Stimulated activated CD8-positive, alpha-beta memory T cell treated with anti-CD3 and anti-CD28 coated beads, Interleukin-4, amount 100 ng/mL, for 24 hours (primary cell): ENCODE measurements at places on chromosomes 16 and 17.

DNA sequence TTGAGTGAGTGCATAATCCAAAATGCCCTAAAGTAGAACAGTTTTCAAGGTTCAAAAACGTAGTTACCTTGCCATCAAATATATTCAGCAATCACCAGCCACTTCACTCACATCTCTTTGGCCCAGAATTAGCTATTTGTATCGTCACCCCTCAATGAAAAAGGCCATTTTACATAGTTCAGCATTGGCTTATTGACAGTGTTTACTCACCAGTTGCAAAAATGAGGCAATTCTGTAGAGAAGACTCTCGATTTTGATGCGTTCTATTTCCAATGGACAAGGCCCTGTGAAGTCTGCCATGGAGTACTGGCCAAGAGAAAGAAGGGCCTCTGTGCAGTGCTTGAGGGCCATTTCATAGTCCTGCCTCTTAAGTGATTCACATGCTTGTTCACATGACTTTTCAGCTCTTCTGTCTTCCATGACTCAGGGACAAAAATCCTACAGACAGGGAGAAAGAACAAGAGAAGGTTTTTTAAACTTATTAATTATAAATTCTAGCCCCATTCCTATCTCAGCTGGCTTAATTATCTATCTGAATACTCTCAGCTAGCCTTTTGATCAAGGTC is 26.5 kb downstream of the HELZ start:
- no peak for DNase-seq

GRCh38 chr17:81228420-81228819 is 5.7 kb upstream of the CEP131 start:
- no peak for DNase-seq

DNA sequence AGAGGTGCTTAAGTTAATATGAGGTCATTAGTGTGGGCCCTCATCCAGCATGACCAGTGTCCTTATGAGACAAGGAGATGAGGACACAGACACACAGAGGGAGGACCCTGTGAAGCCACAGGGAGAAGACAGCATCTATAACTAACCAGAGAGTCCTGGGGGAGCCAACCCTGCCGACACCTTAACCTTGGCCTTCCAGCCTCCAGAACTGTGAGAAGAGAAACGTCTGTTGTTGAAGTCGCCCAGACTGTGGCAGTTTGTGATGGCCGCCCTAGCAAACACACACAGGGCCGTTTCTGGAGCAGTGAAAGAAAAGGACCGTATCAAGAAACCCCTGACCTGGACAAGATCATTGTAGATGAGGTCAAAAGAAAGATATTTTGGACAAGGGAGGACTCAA is 26.7 kb downstream of the DNAH17 start:
- no peak for DNase-seq

DNA sequence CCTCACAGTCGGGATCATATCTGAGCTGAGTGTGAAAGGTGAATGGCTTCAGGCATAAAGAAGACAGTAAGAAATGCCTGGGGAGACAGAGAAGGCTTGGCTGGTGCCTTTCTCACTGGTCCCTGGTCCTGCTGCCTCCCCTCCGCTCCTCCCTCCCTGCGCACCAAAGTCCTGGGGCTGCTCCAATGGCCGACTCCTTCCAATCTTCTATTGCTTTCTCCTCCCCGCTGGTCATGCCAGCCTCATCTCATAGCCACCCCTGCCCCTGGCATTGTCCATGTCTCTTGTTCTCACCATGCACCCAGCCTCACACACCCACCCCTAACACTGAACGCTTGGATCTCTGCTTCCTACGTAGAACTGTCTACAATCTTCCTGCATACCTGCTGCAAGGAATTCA is 18.0 kb downstream of the TLE7 start:
- DNase-seq = no peak

DNA sequence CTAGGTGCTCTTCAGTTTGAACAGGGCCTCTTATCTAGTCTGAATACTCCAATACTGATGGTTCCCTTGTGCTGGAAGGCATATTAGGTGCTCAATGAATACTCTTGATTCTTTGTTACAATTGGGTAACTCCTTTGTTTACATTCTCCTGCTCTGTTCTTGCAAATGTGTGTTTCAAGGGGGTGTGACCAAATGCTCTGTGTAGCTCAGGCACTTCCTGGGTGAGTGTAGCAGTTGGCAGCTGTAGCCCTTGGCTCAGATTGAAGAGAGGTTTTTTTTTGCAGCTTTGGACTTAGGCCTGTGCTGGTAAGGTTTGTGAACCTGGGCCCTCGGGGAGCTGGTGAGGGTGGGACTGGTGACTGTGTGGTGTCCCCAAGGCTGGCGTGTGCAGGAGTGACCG is 20.2 kb downstream of the TBCD start:
- no peak for DNase-seq

DNA sequence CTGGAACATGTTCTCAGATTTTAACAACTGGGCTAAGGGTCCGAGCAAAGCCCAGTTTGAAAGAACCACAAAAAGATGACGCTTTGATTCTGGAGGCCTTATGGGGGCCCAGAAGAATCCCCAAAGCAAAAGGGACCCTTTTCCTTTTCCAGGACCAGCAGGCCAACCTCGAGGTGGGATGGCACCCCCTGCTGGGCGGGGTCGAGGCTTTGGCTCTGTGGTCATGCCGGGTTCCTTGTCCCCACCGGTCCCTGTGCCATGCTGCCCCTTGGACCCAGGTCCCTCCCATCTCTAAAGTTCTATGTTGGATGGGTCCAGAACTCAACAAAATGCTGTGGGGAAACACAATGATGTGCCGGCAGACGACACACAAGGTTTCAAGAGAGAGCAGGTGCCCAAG is 30.9 kb downstream of the TMEM204 start:
- no peak for DNase-seq

DNA sequence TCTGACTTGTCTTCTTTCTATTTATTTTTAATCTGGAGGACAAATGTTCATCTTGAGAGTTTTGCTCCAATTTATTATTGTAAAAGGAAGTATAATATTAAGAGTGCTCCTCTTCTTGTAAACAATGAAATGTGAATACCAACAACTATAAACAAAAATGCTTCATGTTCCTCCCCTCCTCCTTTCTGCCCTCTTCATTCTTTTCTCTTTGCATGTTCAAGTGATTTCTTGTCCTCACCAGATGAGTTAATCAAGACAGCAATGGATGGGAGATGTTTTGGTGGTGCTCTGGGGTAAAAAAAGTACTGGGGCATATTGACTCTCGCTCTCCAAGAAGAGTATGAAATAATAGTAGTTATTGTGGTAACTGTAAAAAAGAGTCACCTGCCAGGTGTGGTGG is 24.3 kb downstream of the ITGB3 start:
- no peak for DNase-seq

- no peak for DNase-seq
These were observed 592.3 kb downstream of the MAF start for GRCh38 chr16:79008036-79008868.

DNA sequence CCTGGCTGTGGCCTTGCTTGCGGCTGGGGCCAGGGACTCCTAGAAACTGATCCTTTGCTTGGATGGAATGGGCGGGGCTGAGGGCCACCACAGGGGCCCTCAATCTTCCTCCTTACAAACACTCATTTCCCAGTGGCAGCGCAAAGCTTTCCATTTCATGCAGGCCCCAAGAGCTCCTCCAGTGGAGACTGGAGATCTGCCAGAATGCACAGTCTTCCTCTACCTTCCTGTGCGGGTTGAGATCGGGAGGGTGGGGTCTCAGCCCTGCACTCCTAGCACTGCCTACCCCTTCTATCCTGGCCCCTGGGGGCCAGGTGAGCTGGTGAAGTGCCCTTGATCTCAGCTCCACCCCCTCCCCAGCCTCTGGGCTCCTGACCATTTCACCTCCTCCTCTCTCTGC is 1.7 kb downstream of the NRN1L start:
- no peak for DNase-seq

- DNase-seq = no peak
These were observed 5.5 kb downstream of the NARF start for GRCh38 chr17:82463925-82464566.

GRCh38 chr17:356671-357434 is 4.2 kb upstream of the RPH3AL start:
- DNase-seq = no peak

DNA sequence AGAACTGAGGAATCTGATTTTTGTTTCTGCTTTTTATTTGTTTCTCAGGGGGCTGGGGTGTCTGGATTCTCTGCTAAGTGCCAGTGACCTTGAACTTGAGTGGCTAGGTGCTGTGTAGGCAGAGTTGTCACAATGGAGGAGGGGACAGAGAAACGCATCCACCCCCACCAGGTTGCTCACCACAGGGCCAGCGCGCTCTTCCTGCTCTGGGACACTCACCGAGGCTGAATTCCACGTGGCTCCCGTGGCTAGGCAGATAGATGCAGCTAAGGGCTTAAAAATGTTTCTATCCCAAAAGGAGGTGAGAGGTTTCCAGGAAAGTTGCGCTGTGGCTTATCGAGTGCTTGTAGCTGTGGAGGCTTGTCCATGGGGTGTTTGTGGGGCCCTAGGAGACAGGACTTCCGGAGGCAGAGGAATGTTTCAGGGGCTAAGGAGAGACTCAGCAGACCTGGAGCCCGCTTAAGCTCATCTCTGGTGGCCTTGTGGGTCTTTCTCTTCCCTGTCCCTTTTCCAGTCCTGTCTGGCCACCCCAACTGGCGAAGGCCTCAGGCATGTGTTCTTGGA is 36.8 kb downstream of the ADCY7 start:
- DNase-seq = no peak

- DNase-seq = no peak
These were observed 47.8 kb downstream of the ERN1 start for GRCh38 chr17:64081802-64082799.

- DNase-seq = peak; percentile 39
These were observed 186.0 kb upstream of the TNRC6C start for GRCh38 chr17:77772461-77772897.

DNA sequence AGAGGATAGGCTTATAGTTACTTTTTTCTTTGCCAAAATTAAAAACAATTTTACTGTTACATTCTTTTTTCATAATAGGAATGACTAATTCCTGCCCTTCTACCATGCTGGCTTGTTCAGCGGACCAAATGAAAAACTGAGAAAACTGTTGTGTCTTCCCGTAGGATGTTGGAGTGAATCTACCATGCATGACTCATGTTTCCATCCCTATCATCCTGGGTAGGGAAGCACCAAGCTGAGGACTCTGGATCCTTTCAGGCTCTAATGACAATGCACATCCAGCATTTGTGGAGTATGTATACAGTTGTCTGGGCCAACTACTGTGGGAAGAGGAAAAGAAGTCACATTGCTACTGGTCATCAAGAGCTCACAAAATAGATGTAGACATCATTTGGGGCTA is 41.1 kb upstream of the DHX8 start:
- DNase-seq = no peak

DNA sequence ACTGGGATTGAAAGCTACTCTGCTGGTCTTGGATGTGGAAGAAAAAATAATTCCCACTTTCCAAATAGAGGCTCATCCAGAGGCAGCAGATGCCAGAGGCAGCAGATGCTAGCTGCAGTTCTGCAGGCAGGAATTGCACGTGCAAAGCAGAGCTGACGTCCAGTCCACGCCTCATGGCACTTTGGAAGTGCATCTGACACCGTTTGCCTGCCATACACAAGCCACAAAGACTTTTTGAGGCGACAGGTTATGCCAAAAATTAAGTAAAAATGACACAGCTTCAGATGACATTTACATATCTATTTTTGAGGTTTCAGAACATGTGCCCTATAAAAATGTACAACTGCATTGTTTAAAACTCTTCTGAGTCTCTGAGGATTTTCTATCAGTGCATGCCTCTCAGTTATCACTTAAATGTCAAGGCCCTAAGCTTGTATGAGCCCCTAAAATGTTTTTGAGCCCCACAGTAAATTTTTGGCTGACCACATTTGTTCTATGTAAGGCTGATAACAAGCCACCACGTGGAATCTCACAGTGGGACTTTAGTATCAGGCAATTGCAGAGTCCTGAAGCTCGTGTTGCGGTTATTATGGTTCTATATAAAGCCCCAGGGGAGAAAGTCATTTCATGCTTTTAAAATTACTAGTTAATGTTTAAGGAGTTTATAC is 239.2 kb downstream of the PRKCA start:
- DNase-seq = no peak

GRCh38 chr16:85698935-85699558 is 10.3 kb upstream of the GINS2 start:
- DNase-seq = no peak

GRCh38 chr16:21565507-21565860 is 33.9 kb upstream of the METTL9 start:
- no peak for DNase-seq

- DNase-seq = peak; percentile 33
These were observed 17.6 kb upstream of the SSTR5 start for GRCh38 chr16:1054660-1055556.

DNA sequence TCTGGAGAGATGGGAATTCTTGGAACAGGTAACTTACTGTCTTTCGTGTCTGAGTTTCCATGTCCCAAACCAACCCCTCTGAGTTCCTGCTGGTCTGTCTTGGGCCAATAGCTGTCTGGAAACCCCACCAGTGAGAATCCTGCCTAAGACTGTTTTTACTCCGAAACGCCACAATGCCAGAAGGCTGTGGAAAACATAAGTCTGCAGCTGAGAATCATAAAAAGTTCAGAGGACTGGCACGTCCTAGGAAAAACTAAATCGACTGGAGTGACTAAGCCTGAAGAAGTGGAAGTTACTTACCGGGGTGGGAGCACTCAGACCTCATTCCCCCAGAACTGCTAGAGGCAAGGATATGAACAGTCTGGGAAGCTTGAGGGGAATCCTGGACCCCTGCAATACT is 13.3 kb downstream of the LRRC75A start:
- DNase-seq = no peak

DNA sequence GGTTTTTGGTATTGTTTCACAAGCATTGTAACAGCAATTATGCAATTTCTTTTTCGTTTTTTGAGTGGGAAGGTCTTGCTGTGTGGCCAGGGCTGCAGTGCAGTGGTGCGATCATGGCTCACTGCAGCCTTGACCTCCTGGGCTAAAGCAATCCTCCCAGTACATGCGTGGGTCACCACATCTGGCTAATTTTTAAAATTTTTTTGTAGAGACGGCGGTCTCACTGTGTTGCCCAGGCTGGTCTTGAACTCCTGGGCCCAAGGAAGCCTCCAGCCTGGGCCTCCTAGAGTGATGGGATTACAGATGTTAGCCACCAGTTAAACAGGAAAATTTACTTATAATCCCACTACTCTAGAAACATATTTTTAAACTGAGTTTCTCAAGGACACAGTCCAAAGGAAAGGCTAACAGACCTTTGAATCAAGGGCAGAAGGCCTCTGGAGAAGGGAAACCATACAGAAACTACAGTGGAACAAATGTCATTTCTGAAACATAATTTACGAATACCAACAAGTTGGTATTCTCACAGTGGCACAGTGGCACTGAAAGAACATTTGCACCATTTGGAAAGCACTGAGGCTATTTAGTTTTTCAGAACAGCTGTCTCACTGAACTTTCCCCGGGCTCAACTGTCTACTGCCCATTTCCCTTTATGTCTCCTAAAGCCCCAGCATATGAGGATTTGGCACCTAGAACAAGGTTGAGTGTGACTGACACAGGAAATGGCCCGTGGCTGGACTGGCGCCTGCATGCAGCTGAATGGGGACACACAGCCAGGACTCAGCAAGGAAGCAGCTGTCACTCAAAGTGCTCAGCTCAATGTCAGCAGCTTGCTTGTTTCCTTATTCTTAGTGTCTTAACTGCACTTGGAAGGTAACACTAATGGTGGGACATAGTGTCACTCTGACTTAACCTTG is 2.8 kb upstream of the PRKAR1A start:
- DNase-seq = no peak
